ENCODE measurements at places on chromosomes 16 and 17.

DNA sequence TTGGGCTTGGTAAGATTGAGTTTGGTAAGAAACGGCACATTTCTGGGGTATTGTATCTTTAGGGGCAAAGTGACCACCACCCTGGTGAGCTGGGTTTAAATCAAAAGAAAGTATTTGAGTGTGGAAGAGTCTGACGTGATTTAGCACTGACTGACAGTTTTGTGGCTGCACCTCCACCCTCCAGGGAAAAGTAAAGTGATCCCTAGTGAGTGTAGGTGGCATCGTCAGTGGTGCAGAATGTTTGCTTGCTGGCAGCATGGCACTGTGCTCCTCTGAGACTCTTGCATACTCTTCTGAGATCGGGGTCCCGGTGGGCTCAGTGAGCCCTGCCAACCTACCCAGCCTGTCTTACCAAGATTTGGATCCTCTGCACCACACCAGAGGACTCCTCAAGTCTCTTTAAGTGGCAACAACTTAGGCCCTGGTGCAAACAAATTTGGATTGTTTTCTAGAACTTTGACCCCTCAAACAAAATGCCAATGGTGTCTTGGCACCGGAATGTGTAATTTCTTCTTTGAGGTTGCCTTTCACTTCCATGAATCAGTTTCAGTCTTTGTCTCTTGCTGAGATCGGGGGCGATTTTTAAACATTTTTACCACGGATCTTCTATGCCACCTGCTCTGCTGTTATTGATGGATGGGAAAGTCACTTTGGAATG, 2.8 kb downstream of the PRKCB start:
- no peak for DNase-seq

DNA sequence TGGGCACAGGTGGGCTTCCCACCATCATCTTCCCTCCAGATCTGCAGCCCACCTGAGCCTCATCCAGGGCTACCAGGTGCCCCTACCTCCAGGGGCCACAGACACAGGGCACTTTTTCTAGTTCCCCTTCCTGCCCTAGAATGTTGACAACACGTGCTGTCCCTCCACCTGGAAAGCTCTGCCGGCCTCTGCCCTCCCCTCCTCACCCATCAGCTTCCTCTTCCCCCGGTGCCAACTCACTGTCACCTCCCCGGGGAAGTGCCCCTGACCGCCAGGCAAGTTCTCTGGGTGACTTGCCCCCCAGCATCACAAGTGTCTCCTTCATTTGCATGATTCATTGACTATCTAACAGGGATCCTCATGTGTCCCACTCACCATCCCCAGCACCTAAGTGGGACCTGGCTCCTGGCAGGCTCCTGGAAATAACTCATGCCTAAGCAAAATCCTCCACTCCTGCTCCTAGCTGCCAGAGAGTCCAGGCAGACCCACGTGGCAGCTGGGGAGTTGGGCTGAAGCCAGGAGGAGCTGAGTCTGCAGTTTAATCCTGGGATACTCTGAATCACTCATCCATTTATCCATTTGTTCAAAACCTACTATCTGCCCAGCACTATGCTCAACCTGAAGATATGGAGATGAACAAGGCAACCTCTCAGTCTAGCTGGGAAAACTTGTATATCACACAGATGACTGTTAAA, 304.4 kb downstream of the FOXL1 start:
- no peak for DNase-seq

DNA sequence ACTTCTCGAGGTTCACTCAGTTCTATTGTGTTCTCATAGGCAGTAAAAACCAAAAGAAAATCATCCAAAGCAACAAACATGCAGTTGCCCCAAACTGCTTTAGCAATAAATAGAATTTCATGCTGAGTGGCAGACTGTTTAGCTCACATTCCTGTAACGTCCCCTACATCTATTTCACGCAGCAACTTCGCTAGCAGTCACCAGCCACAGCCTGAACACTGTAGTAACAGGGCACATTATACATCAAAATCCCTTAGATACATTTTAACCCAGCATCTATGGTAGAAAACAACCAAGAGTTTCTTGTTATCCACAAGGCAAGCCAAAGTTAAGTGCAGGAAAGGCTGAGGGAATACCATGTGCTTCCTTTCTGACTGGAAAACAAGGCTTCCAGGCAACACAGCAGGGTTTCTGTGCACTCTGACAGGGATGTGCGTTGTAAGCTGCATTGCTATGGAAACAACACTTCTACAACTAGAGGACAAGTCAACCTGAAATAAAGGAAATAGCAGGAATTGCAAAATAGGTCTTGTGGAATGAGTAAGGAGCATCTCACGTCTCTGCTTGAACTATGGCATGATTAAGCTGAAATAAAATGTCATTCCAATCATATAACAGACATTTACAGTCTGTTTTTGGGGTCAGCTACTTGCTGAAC, 55.4 kb downstream of the CFDP1 start:
- no peak for DNase-seq

GRCh38 chr17:81234506-81234855, 4.4 kb downstream of the TEPSIN start:
- DNase-seq: no peak

DNA sequence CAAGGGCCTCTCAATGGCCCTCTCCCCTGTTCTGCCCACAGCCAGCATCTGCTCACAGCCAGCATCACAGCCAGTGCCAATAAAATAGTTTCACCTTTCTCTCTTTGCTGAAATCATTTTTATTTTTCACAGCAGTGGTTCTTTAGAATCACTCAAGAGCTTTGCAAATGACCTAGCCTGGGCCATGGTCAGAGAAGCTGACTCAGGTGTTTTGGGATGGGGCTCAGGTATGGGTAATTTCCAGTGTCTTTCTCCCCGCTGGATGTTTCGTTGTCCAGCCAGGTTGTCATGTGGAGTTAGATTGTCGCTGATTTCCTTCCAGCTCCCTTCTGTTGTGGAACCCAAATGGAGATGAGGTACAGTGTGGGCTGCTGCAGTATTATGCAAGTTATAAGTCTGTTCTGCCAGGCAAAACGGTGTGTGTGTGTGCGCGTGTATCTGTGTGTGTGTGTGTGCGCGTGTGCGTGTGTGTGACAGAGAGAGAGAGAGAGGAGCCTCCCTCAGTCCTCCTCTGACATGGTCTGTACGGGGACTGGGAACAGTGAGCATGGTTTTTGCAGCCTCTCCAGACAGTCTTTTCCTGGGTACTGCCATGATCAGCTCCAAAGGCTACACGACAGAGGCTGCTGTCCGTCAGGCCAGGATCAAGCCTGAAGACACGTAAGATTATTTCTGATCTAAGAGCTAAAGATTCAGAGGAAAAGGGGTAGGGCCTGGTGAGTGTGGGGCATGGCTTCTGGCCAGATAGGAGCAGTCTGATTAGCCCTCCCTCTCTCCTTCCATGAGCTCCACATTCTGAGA, 1.4 kb upstream of the PMP22 start:
- no peak for DNase-seq

GRCh38 chr16:51949282-51949681, 597.7 kb downstream of the TOX3 start:
- no peak for DNase-seq

GRCh38 chr16:24015923-24016322, 180.1 kb downstream of the PRKCB start:
- DNase-seq: no peak

- DNase-seq: peak; percentile 28
These were observed 18.1 kb upstream of the TMEM98 start for GRCh38 chr17:32909787-32910369.

DNA sequence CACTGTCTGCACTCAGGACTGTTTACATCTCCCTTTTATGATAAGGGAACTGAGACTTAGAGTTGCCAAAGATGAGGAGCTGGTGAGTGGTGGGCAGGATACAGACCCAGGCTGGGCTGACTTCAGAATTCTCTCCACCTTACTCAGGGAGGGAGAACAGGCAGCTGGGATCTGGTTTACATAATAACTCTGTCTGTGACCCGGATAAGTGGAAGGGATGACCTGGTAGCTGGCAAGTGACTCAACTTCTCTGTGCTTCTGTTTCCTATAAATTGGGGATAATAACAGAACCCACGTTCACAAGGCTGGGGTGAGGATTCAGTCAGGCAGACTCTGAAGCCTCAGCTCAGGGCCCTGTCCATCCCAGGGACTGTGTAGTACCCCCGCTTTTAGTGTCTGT, 2.6 kb downstream of the SNX20 start:
- DNase-seq: no peak

DNA sequence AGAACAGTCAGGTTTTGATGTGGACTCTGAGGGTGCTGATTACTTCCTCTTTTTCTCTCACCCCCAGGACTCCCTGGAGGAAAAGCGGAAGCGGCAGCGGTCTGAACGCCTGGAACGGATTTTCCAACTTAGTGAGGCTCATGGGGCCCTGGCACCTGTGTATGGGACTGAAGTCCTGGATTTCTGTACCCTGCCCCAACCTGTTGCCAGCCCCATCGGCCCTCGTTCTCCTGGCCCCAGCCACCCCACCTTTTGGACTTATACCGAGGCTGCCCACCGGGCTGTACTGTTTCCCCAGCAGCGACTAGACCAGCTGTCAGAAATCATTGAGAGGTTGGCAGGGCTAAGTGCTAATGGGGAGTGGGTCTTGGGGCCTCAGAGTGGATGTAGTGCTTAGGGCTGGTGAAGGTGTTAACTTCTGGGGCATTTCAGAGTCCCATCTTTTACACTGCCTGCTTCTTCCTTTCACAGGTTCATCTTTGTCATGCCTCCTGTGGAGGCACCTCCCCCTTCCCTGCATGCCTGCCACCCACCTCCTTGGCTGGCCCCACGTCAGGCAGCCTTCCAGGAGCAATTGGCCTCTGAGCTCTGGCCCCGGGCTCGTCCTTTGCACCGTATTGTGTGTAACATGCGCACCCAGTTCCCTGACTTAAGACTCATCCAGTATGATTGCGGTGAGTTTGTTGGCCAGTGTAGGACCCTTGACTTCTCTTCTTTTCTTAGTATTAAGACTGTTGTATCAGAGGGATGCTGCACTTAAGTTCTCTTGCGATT, 19.1 kb upstream of the PHKG2 start:
- DNase-seq: no peak

- no peak for DNase-seq
These were observed 18.5 kb downstream of the MLYCD start for GRCh38 chr16:83917152-83918120.

Measured in activated CD4-positive, alpha-beta T cell treated with anti-CD3 and anti-CD28 coated beads for 4 hours (primary cell).